Urothelium cell line (cell line): ENCODE measurements at places on chromosomes 5 and 9.

DNA sequence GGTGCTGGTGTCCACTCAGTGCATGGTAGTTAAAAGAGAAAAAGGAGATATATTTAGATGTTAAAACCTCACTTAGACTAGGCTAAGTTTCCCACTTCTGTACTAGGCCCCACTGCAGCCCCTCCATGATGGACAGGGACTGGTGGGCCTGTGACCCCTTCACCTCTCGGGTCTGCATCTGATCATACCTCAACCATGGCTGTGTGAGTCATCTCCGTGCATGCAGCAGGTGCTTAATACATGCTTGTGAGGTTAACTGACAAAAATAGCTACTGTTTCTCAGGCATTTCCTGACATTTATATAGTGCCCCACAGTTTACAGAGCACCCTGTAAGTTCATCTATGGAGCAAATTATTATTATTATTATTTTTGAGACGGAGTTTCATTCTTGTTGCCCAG lies 8.4 kb upstream of the URM1 start:
- no peak for DNase-seq

GRCh38 chr9:463455-464171 lies 248.9 kb downstream of the DOCK8 start:
- no peak for DNase-seq

- DNase-seq: no peak
Measured at GRCh38 chr5:80895523-80895922, 64.6 kb upstream of the RASGRF2 start.

DNA sequence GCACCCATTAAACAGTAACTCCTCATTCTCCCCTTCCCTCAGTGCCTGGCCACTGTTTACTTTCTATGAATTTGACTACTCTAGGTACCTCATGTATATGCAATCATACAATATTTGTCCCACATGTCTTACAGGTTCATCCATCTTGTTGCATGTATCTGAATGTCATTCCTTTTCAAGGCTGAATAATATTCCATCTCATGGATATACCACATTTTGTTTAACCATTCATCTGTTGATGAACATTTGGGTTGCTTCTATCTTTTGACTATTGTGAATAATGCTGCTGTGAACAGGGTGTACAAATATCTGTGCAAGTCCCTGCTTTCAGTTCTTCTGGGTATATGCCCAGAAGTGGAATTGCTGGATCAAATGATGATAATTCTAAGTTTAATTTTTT lies 40.9 kb downstream of the INIP start:
- no peak for DNase-seq

DNA sequence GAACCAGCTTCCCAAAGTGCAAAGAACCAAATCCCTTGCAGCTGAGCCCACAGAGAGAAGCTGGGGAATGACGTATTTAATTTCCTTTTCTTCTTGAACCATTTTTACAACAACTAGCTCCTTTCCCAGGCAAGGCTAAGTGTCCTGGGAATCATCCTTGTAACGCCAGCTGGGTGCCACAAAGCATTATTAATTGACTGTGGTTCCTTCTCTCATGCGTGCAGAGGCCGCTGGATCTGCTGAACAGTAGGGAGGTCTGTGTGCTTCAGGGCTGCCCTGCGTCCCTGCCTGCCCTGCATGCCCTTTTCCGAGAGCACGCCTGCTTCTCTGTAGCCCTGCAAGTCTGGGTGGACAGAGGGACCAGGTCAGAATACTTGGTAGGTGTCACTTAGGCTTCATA lies 124.1 kb upstream of the OTULINL start:
- DNase-seq: no peak

- no peak for DNase-seq
Measured at GRCh38 chr5:60972231-60972630, 27.2 kb downstream of the NDUFAF2 start.

DNA sequence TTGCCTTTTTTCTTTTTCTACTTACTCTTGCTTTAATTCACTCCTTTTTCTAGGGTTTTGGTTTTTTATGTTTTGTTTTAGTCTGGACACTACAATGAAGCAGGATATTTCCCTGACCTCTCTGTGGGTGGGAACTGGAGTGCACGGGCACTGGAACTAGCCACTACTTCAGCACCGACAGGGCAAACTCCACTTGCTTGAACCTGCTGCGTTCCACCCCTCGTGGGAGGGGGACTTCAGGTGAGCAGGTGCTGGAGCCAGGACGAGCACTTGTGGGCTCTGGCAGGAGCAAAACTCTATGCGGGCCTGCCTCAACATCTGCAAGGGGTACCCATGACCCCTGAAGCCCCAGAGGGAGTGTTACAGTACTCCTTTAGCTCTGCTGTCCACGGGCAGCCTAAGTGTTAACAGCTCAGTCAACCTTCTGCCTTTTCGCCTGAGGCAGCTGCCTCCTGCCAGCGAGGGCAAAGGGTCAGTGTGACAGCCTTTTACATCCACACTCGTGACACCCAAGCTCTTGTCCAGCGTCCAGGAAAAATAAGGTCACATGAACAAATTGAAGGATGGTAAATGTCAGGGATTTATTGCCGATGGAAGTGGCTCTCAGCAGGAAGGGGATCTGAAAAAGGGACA lies 144.1 kb upstream of the NFIL3 start:
- DNase-seq: no peak

GRCh38 chr5:78568212-78568611 lies 80.4 kb downstream of the LHFPL2 start:
- DNase-seq: no peak

DNA sequence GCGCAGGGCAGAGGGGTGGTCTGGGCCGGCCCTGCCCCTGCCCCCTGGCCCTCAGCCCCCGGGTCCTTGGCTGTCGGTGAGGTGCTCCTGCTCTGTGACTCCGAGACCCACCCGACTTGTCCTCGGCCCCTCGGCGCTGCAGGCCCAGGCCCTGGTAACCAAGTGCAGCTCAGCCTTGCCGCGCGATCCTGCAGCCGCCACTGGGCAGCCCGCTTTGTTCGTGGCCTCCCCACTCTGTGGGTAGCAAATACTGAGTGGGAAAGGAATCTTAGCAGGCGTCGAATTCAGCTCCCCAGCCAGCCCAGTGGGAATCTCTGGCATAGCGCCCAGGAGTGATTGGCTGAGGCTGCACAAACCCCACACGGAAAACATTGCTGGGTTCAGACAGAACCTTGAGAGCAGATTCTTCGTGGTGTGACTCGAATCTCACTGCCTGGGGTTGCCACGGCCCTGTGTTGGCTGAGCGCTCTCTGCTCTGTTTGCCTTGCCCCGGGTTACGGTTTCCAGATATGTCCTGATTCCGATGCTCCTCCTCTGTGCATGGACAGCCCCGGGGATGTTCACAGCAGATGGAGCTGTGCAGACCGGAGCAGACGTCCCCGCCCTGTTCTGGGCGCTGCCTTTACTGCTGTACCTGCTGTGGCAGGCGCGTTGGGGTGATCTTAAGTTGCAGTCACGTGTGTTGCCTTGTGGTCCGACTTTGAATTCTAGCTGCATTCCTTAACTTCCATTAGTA lies 13.4 kb upstream of the EXOC3 start:
- no peak for DNase-seq

DNA sequence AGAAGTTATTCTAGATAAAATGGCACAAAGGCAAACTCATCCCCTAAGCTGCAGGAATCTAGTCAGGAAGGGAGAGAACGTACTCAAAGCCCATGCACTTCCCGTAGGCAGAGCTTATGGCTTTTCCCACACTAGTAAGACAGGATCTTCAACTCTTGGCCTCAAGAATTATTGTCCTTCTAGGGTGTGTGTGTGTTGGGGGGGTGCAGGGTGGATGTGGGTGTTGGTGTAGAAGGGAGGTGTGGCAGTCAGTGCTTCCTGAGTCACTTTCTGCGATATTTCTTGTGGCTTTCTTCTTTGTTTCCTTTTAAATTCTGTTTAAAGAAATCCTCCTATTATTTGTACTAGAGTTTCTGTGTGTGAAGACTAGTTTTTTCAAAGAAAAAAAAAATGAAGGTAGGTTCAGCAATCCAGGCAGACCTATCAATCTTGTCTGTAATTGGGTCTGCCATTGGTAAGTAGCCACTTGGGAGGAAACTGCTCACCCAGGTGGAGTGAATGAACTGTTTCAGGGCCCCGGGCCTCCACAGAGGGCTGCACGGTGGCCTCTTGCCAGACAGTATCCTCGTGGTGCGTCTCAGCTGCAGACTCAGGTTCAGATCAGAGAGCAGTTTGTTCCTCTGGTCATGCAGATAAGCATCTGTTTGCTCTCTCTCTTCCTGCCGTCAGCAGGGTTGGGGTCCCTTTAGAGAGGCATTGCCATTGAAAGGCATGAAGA lies 131.9 kb downstream of the NPR3 start:
- DNase-seq: no peak

GRCh38 chr5:55864606-55865541 lies 13.7 kb downstream of the IL31RA start:
- no peak for DNase-seq

DNA sequence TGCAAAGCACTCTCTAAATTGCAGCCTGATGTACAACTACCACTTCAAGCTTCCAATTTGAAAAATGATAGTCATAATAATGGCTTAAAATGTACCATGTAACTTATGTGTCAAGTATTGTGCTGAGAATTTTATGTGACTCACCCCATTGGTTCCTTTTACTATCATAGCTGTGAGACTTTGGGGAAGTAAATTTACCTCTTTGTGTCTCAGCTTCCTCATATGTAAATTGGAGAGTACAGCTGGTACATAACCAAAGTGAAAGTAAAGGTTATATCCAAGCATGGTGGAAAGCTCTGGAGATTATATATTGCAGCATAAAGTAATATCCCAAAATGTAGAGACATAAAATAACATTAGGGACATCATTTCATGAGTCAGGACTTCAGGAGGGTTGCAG lies 2200.4 kb upstream of the C9orf72 start:
- DNase-seq: no peak

GRCh38 chr5:170366276-170366675 lies 22.9 kb downstream of the KCNMB1 start:
- no peak for DNase-seq

GRCh38 chr9:68447611-68448010 lies 91.2 kb downstream of the PGM5 start:
- DNase-seq: no peak

GRCh38 chr5:134247428-134248224 lies 21.8 kb upstream of the PPP2CA start:
- DNase-seq: no peak

DNA sequence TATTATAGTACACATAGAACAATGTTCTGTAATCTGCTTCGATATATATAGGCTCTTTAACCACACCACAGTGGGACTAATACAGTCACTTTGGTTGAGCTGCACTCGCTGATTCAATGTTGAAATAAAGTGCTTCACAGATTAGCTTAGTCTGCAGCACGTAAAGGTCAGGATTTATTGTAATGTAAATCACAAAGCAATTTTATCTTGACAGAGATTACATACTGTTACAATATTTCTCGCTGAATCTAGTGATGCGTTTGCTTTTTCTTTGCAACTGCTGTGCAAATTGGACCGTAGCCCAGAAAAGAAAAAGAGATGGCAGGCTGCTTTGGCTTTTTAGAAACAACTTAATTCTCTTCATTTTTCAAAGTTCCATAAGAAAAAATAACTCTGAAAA lies 52.9 kb downstream of the CETN3 start:
- no peak for DNase-seq

DNA sequence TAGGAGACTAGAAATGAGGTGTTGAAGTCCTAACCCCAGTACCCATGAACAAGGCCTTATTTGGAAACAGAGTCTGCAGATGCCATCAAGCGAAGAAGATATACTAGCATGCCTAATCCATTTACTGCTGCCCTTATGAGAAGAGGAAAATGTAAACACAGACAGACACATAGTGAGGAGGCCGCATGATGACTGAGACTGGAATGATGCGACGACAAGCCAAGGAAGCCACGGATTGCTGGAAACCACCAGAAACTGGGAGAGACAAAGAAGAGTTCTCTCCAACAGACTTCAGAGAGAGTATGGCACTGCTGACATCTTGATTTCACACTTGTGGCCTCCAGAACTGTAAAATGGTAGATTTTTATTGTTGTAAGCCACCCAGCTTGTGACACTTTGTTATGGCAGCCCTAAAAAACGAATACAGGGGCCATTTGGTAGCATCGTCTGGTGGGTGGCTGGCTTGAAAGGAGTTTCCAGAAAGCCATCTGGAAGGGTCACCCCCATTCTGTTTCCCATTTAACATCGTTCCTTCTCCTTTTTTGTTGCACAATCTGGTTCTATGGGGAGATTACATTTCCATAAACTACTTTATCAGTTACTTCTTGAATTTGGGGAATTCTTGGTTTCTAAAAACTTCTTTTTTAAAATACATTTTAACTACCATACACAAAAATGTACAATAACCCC lies 193.1 kb downstream of the HSD17B3 start:
- DNase-seq: no peak

DNA sequence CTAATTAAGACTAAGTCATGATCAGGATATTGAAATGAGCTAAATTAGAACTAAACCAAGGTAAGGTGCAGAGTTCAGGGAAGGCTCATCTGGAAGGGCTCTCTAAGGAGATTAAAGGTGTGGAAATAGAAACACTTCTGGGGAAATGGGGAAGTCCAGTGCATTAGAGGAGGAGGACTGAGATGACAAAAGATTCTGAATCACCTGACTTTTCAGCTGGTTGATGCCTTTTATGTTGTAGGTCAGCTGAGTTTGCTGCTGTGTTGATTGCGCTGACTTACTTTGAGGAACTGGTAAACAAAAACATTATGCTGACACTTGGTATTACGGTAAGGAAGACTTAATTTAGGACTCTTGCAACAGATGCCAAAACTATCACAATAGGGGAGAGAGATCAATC lies 23.8 kb downstream of the IFNA5 start:
- no peak for DNase-seq

- DNase-seq: no peak
Measured at GRCh38 chr9:97310896-97311295, 3.4 kb downstream of the CCDC180 start.

DNA sequence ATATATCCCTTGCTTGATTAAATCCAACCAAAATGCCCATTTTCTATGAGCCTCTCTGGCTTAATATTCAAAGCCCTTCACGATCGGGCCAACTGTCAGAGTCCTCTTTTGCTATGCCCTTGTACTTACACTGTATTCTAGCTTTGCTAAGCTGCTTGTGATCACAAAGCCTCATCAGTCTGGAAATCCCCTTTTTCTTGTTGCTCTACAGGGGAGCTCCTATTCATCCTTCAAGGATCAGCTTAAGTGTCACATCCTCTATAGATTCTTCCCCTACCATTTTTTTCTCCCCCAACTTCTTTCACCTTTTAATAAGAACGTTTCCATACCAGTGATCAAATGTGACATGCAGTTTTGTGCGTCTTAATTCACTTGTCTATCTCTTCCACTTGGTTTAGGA lies 450.4 kb upstream of the CHD1 start:
- no peak for DNase-seq

- no peak for DNase-seq
Measured at GRCh38 chr5:112064271-112064701, 307.3 kb upstream of the NREP start.
